ENCODE measurements at places on chromosomes 13 and 19.

DNA sequence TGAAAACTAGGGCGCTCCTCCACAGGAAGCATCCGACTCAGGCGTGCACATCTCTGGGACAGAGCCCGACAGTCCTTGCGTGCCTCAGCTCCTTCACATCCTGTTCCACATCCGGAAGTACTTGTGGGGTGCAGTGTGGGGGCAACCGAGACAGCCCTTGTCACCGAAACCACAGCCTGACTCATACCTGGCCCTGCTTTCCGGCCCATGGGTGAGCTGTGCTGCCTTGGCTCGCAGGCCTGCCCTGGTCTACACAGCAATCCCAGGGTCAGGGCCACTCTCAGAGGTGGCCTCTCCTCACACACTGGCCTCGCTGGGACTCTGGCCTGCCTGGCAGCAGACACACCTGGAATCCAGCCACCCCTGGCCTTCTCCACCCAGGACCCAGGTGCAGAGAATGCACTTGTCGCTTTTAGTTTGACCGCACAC lies 100.4 kb downstream of the STK24 start:
- peak; percentile 83 for DNase-seq

- DNase-seq, result peak; percentile 79
Observed at GRCh38 chr19:16338470-16339360, 14.1 kb downstream of the KLF2 start.

GRCh38 chr13:39776439-39776838 lies 121.0 kb downstream of the COG6 start:
- DNase-seq, result peak; percentile 40

DNA sequence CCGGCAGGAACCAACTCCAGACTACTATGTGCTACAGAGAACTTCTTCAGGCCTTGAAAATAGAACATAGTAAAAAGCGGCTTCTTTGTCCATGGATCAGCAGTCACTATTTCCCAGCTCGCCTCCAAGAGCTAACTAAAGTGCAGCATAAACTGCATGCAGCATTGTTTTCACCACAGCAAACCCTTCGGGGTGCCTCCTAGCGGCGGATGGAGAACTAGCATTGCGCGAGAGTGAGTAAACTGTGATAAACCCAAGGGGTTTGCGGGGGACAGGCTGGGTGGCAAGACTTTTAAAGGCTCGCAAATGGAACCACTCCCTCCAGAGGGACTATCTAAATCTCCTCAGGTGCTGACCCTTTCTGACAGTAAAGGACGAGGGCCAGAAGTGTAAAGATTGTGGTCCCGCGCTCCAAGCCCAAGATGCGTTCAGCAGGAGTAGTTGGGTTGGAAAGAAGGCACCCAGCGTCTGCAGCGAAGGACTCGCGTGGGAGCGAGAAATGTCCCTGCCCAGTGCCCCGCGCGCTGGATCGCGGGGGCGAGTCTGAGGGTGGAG lies 21.5 kb upstream of the SGCG start:
- peak; percentile 55 for DNase-seq

- no peak for DNase-seq
Observed at GRCh38 chr13:38758277-38758676, 71.4 kb downstream of the FREM2 start.

- DNase-seq, result no peak
Observed at GRCh38 chr13:114108894-114109293, 23.5 kb downstream of the RASA3 start.

DNA sequence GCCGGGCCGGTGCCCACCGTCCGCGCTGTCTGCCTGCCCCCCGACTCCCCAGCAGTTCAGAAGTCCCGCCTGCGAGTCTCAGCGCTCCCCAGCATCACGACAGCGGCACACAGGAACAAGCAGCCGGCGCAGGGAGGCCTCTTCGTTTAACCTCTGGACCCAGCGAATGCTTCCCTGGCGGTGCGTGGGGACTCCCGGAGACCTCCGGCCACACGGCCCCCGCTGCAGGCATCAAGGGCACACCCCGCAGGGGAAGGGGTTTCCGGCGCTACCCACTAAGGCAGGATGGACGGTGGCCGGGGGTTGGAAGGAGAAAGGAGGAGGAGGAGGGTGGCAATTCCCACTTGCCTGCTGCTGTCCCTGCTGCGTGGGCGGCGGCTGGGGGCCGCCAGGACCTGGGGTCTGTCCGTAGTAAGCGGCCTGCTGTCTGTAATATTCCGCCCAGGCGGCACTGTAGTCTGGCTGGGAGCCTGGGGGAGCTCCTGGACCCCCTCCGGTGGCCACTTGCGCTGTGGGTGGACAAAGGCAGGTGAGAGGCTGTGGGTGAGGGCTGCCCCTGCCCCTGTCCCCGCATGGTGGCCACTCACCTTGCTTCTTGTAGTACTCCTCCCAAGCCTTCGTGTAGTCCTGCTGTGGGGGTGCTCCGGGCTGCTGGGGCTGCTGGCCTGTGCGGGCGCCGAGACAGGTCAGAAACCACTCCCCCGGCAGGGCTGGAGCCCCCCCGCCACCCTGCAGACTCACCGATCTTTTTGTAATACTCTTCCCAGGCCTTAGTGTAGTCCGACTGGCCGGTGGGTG lies 9.6 kb downstream of the KHSRP start:
- DNase-seq, result no peak

DNA sequence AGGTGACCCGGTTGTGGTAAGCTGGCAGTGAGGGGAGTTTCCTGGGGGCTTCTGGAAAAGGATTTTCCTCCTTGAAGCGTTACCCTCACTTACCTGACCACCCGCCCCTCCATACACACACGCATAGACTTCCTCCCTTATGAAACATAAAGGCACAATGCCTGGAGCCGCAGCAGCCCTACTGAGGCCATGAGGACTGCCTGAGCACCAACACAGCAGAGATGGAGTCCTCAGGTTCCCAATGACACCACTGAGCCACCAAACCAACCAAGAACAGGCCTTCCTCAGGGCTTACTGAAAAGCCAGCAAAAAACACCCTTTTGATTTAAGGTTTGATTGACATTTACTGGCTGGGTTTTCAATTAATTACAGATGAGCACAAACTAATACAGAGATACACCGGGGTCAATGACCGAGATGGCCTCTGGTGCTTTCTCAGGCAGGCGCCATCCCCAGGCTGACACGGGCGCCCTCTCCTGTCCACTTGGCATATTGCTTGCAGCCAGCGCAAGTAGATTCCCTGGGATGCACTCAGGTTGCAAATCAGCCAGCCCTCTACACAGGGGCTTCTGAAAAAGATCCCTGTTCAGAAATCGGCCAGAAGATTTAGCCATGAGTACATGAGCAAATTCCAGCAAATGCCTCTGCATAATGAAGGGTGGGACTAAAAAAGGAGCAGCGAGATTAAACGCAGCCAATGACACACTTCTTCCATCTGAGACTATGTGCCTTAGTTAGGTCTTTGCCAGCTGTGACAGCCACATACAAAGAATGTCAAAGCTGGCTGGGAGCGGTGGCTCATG lies 14.8 kb downstream of the OPA3 start:
- peak; percentile 54 for DNase-seq

GRCh38 chr13:42401376-42401775 lies 129.4 kb downstream of the AKAP11 start:
- no peak for DNase-seq

DNA sequence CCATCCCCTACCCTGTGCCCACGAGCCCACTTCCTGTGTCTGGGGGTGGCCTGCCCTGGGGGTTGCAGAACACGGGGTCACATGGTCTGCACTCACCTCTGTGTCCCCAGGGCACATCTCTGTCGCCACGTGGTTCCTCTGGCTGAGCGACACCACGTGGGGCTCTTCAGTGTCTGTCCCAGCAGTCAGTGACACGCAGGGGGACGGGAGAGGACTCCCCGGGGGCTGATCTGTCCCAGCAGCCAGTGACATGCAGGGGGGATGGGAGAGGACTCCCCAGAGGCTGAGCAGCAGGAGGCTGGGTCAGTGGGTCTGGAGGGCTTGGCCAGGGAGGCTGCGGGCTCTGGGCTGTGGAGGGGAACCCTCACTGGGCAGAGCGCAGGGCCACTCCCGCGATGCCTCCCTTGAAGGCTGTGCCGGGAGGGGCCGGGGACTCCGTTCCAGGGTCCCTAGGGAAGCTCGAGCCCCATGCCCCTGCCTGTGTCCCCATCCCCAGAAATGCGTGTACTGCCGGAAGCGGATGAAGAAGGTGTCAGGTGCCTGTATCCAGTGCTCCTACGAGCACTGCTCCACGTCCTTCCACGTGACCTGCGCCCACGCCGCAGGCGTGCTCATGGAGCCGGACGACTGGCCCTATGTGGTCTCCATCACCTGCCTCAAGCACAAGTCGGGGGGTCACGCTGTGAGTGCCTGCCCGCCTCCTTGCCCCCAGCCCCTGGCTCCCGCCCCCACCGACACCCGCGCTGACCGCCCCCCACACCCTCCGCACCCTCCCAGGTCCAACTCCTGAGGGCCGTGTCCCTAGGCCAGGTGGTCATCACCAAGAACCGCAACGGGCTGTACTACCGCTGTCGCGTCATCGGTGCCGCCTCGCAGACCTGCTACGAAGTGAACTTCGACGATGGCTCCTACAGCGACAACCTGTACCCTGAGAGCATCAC lies 174.8 kb downstream of the KDM4B start:
- no peak for DNase-seq

DNA sequence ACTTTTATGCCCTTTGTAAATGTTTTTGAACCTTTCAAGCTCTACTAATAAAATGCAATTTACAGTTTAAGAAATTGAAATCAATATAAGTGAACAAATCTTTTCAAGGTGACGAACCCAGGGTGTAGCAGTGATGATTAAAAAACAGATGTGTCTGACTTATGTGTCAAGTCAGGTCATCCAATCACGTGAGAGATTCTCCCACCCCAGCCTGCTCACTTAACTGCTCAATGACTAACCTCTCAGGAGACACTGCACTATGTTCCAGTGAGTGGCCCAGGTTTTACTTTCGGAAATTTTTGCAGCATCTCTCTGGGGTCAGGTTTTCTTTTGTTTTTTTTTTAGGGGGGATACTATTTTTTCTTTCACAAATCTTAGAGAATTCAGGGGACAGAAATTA lies 60.7 kb downstream of the ZNF429 start:
- DNase-seq, result no peak

- peak; percentile 93 for DNase-seq
Observed at GRCh38 chr19:7293762-7294557, at the start of gene INSR. INSR (minus strand) TSS chr19:7294414; CDS start chr19:7293891, 523 bp downstream.

GRCh38 chr13:113080361-113080831 lies 25.2 kb upstream of the F7 start:
- no peak for DNase-seq

DNA sequence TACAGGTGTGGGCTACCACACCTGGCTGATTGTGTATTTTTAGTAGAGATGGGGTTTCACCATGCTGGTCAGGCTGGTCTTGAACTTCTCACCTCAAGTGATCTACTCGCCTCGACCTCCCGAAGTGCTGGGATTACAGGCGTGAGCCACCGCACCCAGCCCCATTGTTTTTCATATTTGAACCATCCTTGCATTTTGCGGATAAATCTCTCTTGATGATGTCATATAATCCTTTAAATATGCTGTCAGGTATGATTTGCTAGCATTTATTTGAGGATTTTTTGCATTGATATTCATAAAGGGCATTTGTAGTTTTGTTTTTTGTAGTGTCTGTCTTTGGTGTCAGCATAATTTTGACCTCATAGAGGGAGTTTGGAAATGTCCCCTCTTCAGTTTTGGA lies 5.7 kb downstream of the ZNF101 start:
- DNase-seq, result no peak

DNA sequence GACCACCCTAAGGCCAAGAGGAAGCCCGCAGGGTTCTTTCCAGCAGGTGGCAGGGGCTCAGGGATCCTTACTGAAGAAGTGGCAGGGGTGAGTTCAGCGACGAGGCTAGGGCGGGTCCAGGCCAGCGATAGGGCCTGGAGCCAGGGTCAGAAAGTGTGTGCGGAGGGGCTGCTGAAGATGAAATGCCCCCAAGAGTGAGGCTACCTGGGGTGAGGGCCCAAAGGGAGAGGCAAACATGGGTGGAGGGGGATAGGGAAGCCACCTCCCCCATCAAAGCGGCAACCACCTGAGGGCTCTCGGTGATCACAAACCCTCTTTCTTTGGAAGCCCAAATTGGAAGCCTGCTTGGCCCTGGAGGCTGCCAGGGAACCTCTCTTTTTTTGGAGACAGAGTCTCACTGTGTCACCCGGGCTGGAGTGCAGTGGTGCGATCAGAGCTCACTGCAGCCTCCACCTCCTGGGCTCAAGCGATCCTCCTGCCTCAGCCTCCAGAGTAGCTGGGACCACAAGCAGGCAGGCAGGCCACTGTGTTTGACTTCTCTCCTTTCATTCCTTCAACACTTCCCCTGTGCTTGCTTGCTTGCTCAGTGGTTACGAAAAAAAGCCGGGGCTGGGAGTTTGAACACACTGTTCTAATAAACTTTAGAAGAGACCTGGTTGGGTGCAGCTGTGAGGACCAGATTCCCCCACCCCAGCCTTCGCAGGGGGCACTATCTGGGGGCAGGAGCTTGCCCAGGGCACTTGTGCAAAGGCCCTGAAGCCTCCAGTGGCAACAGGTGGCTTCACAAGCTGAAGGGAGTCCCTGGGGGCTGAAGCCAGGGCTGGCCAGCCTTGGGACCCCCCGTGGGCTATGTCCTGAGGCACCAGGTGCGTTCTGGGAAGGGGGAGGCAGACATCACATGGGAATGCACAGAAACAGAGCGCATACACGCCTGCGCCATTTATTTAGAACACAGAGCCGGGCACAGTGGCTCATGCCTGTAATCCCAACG lies 1.4 kb upstream of the ATP8B3 start:
- no peak for DNase-seq

DNA sequence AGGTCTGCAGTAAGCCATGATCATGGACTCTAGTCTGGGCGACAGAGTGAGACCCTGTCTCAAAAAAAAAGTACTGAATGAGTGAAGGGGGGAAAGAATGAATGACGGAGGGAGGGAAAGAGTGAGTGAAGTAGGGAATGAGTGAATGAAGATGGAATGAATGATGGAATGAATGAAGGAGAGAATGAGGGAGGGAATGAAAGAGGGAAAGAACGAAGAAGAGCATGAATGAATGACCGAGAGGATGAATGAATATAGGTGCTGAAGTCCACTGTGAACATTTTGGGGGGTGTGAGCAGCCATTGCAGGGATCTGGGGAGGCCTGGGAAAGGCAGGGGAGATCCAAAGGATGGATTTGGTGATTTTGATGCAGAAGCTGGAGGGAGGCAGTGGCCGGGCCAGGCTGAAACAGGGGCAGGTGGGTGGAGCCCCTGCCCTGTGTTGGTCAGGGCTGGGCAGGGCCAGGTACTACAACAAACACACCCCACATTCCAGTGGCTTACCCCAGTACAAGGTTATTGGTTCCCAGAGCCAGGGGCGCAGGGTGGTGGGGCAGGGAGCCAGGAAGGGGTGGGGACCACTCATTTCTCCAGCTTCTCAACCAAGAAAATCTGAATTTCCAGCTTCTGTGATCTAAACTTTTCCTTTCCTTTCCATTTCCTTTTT lies 14.3 kb downstream of the SLC27A1 start:
- no peak for DNase-seq

Measured in urothelium cell line (cell line).